ENCODE measurements at places on chromosomes 12 and 14.

DNA sequence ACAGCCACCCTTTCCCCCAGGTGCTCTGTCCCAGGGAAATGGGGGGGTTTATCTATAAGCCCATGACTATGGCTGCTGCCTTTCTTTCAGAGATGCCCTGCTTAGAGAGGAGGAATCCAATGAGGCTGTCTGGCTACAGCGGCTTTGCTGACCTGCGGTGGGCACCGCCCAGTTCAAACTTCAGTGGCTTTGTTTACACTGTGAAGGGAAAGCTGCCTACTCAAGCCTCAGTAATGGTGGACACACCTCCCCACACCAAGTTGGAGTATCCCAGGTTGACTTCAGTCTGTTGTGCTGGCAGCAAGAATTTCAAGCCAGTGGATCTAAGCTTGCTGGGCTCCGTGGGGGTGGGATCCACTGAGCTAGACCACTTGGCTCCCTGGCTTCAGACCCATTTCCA is 869.2 kb downstream of the SLC6A15 start:
- DNase-seq = no peak

DNA sequence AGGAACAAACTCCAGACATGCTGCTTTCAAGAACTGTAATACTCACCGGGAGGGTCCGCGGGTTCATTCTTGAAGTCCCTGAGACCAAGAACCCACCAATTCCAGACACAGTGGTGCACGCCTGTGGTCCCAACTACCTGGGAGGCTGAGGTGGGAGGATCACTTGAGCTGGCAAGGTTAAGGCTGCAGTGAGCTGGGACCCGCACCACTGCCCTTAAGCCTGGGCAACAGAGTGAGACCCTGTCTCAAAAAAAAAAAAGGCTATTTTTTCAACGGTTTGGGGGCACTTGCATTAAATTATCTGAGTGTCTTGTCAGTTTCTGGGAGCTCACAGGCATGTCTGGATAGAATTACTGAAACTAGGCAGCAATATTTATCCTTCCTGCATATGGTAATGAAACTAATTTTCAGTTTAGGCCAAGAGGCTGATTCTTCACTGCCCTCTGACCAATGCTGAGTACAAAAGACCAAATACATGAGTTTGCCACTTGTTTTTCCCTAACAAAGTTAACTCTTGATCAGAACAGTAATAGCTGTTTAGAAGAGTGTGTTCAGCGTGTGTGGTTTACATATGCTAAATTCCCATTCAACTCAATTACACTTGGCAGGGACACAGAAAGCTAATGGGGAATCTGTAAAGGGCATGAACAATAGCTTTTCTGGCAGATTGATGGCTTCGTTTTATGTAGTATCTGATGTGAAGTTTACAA is 65.8 kb upstream of the RASSF3 start:
- DNase-seq = no peak

DNA sequence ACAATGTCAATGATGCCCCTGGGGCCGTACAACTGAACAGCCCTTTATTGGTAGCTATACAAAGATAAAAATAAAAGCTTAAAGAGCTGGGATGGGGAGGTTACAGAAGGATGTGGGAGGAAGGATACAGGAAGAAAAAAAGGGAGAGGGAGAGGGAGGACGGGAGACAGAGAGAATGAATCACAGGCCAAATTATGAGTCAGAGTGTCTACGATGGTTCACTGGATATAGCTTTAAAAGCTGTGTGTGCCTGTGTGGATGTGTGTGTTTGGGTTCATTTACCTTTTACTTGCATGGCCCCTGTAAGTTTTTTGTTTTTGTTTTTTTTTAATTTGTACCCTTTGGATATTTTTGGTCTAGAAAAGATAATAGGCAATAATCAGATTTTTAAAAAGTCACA is 111.9 kb downstream of the CCDC60 start:
- DNase-seq = no peak

DNA sequence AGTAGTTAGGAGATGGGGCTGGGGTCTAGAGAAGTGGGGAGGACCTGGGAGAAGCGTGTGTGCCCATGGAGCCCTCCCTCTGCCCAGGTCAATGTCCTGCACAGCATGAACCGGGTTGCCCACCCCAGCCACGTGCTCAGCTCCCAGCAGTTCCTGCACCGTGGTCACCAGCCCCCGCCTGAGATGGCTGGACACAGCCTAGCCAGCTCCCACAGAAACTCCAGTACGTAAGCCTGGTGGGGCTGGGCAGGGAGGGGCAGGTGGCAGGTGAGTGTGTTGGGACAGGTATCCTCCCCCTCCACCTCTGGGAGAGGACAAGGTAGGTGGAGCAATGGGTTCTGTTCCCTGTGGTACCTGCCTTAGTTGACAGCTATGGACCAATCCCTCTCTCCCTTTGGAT is 20.7 kb downstream of the CLSTN3 start:
- no peak for DNase-seq

- DNase-seq = no peak
Observed at GRCh38 chr12:25074113-25074512, 120.8 kb downstream of the DNAI7 start.

- no peak for DNase-seq
Observed at GRCh38 chr14:103056322-103057027, 874 bp downstream of the CDC42BPB start.

DNA sequence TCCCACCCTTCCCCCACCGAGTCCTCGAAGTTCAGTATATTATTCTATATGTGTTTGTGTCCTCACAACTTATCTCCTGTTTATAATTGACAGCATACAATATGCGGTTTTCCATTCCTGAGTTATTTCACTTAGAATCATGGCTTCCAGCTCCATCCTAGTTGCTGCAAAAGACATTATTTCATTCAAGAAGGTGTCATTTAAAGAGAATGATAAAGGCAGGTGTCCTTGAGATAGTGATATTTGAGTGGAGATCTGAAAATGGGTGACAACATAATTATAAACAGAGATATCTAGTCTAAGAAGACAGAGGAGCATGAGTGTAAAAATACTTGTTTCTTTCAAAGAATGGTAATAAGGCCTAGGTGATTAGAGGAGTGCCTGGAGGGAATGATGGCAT is 876.8 kb downstream of the SLC6A15 start:
- DNase-seq = no peak

GRCh38 chr12:107519906-107520859 is 165.4 kb upstream of the PWP1 start:
- DNase-seq = no peak

- no peak for DNase-seq
Observed at GRCh38 chr12:131034631-131035244, 81.0 kb downstream of the ADGRD1 start.

- no peak for DNase-seq
Observed at GRCh38 chr14:102424923-102425322, 62.2 kb downstream of the TECPR2 start.

DNA sequence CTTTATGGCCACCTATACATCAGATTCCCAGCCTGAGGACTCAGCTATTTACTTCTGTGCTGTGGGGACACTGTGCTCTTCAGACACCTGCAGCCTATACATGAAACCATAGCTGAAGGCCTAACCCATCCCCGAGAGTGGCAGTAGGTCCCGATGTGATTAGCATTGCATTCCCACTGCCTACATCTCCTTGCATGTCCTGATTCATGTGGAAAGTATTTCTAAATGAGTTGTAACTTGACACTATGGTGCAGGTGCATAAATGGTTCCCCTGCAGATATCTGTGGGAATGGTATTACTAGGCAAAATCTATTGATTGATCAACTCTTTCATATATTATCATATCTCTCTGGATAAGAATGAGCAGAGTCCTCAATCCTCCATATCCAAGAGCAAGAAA is 433.5 kb downstream of the DAD1 start:
- no peak for DNase-seq

- DNase-seq = no peak
Observed at GRCh38 chr14:56202256-56202655, 84.0 kb downstream of the PELI2 start.

Data from NCI-H1048 (cell line).